ENCODE measurements at places on chromosomes 2 and 18. TPM values are rescaled to one million over a fixed set of nuclear protein-coding genes. Genes with fewer than 3 reads are reported as not detected.

DNA sequence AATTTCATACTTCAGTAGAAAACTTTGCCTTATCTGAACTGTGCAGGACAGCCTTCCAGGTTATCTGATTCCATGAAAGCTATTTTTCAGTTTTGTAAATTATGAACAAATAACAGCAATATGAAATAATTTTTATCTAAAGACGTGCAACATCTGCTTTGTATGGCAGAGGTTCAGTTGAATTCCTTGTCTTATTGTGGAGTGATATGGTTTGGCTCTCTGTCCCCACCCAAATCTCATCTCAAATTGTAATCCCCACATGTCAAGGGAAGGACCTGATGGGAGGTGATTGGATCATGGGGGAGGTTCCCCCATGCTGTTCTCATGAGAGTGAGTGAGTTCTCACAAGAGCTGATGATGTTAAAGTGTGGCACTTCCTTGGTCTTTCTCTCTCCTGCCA is 18.1 kb upstream of the RPIA start:
- DNase-seq, result no peak

DNA sequence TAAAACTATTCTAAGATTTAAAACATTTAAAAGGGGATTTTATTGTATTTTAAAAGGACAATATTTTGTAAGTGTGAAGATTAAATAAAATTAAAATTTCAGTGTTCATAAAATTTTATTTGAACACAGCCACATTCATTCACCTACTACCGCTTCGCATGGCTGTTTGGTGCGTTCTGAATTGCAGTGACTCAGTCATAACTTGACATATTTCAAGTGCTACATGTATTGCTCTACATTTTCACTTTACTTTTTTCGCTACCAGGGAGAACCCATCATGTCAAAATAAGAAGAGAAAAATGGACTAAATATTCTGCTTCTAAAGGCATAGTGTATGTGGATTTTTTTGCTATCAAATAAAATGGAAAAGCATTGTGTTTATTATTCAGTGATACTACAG is 8.7 kb downstream of the PTH2R start:
- DNase-seq, result no peak

- no peak for DNase-seq
These were observed 45.3 kb downstream of the BIRC6 start for GRCh38 chr2:32402091-32402490.

DNA sequence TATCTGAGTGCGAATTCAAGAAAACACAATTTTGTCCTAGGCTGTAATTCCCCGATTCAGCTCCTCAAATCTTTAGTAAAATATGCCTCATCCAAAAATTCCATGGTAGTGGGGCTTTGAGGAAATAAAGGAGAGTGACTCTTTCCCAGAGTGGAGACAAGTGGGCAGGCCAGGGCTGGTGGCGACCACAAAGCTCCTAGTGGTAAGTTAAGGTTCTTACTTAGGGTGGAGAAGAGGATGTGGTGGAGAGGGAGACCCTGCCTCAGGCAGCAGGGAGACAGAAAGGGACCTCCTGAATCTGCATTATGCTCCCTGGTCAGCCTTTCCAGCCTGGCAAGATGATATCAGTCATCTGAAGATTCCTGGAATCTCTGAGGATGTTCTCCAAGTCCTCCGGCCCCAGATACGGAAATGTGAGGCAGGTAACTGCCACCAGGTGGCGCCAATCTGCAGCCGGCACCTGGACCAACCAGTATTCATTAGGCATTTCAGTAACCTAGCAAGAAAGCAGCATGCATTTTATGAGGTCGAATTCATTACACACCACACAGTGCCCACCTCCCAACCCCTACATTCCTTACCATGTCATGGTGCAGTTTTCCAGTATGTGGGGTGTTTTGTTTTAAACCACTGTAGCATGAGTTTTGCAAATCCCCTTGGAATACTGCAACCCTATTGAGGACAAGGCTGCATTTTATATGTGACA is 106.4 kb downstream of the POLE4 start:
- no peak for DNase-seq

DNA sequence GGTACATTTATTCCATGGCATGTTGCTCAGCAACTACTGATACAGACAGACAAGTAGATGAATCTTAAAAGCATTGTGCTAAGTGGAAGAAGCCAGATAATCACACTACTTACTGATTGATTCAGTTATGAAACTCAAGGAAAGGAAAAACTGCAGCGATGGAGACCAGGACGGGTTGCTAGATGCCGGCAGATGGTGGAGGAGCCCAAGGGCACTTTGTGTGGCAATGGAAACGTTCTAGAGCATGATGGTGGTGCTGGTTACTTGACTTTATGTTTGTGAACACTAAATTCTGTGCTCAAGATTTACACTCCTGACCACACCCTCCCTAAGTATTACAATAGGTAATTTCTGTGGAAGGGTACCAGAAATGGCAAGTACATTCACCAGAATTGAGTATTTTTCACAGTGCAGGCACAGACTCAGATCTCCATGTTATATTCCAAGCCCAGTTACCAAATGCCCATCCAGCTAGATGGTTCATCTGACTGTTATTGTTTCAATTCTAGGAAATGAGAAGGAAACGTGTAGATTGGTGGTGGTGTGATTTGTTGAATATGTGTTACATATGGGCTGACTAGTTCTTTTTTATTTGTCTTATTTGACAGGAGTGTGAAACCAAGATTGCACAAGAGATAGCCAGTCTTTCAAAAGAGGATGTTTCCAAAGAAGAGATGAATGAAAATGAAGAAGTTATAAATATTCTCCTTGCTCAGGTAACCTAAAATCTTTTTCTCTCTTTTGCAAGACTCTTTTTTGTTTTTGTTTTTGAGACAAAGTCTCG is 55.1 kb downstream of the RALBP1 start:
- DNase-seq, result no peak

DNA sequence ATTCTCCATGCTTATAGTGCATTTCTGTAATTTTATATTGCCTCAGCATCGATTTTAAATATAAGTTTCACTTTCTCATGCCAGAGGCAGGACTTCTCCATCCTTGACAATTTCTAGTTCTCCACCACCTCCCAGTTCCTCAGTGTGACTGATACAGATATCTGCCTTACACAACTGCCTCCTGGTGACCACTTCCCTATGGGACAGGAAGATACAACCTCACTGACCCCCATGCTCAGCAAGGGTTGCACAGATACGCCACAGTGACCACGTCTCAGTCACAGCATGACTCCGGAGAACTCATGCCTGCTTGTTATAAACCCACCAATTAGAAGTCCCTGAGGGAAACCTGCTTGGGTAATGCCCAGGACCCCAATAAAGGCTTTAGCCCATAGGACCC is 284.0 kb upstream of the MC4R start:
- DNase-seq, result no peak

DNA sequence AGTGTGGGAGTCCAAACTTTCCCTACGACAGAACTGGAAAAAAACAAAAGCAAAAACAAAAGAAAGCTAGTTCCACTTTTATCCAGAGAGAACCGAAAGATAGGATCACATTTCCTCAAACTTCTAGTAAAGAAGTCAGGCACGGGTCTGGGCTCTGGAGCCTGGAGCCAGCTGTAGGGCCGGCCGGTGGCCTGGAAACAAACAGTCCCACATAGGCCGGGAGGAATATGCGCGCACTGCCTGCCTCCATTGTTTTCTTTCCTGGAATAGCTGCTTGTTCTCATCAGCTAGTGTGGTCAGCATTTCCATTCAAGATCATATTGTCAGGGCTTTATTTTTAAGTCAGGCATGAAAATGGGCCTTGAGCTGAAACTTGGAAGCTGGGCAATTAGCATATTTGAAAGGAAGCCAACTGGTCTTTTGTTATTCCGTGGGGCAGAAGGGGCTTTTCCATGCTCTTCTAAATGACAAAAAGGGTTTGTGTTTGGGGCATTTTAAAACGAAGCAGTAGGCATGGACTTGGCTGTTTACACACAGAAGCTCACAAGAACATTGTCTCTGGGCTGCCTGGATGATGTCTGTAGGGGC is 58.7 kb upstream of the RFX8 start:
- no peak for DNase-seq

DNA sequence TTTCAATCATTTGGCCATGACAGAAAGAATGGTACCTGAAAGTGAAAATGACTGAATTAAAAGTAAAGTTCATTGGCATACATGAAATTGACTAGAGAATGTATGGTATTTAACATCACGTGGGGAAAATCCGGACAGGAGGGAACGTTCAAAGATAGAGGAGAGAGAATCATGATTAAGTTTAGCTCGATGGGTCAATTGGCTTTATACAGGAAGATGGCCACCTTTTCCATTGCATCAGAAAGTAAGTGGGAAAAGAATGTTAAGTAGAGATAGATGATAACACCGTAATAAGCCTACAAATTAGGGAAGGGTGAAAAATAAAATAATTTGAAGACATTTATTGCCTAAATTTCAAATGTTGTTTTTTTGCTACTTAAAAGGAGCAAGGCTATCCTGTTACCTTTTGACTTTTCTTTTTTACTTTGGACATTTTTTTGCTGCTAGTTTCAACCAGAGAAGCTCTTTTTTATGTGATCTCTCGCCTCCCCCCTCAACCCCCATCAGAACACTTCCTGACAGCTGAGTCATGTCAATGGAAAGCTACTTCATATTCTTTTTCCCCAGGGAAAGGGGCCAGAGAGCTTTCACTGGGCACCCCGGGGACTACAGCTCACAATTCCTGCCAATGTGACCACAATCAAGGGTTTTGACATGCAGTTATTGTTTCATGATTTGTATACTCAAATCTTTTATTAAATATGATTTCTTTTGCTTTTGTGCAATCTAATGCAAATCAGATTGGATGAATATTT is 767 bp upstream of the CCDC102B start:
- no peak for DNase-seq

- no peak for DNase-seq
These were observed 4.9 kb downstream of the CYP26B1 start for GRCh38 chr2:72142570-72143440.

- DNase-seq, result no peak
These were observed 40.5 kb upstream of the NABP1 start for GRCh38 chr2:191637182-191638078.

The ZAP70 gene
- 2.5 TPM for polyA plus RNA-seq

DNA sequence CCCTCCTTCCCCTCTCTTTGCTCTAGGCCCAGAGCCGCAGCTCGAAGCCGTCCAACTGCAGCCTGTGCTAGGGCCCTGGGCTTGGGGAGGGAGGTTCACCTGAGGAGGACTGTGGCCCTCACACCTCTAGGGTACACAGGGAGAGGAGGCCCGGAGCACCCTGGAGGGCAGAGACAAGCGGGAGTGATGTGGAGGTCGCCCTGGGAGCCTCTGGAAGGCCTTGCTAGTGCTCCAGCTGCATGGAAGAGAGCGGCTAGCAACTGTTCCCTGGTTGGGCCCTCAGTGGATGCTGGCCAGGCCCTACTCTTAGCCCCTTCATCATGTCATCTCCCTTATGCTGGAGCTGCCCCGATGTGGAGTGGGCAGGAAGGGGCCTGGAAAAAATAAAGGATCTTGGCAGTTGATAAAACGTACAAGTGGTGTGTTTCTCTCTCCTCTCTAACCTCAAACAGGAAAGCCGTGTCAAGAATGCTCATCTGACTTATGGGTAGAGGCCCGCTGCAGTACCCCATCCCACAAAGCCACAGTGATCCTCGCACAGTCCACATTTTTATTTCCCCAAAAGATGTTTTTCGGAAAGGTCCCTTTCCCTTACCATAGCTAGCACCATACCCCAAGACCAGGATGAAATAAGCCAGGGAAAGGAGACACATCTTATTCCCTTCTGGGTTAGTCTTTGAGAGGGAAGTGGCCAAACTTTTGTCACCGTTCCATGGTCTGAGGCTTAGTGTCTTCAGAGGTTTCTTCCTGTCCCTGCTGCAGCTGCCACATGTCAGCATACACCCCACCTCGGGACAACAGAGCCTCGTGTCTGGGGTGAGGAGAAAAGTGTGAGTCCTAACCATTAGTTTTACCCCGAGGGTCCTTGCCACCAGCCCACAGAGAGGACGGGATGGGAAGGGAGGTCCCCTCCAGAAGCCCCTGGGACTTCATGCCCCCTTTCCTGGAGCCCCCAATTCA is 2.9 kb downstream of the ZFAND2B start:
- no peak for DNase-seq

The CPO gene
- polyA plus RNA-seq, result 1.6 TPM

DNA sequence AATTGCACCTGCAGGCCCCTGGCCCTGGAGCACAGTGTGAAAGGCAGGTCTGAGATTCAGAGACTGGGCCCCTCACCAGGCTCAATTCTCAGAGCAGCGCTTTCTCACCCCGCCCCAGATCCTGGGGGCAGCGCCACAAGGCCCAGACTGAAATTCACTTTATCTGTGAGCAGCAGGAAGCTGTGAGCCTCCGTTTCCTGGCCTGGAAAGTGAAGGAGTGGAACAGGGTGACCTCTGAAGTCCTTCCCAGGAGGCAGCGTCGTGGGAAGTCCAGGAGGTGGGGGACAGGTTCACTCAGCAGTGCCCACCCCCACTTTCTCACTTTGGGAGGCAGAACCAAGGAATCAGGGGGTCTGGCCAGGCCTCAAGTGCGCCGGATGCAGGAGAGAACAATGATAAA is 235.4 kb downstream of the NDUFA10 start:
- no peak for DNase-seq

- DNase-seq, result no peak
These were observed 552.3 kb downstream of the KCNJ3 start for GRCh38 chr2:155250800-155251199.
